ENCODE measurements at places on chromosomes 4 and X.

- peak within 1 kb of the TSS; percentile 2 for H3K27ac ChIP-seq
- no peak for DNase-seq
- no peaks in the 10 kb centered on the region for H3K4me1 ChIP-seq
- H3K36me3 ChIP-seq, result no peaks in the 10 kb centered on the region
- no peaks in the 10 kb centered on the region for H3K27me3 ChIP-seq
- no peak within 1 kb of the TSS for H3K4me3 ChIP-seq
Observed at GRCh38 chr4:41538017-41538733, at the start of gene LIMCH1. TSS of gene LIMCH1 (plus strand) at chr4:41538157. CDS start at chr4:41605996, 67,839 bp downstream.

GRCh38 chrX:10090319-10090718 is 66.5 kb upstream of the CLCN4 start:
- no peak overlapping the region for H3K27ac ChIP-seq
- no peak for DNase-seq
- H3K36me3 ChIP-seq, result no peaks in the 10 kb centered on the region
- H3K27me3 ChIP-seq, result no peaks in the 10 kb centered on the region
- H3K4me1 ChIP-seq, result no peaks in the 10 kb centered on the region

DNA sequence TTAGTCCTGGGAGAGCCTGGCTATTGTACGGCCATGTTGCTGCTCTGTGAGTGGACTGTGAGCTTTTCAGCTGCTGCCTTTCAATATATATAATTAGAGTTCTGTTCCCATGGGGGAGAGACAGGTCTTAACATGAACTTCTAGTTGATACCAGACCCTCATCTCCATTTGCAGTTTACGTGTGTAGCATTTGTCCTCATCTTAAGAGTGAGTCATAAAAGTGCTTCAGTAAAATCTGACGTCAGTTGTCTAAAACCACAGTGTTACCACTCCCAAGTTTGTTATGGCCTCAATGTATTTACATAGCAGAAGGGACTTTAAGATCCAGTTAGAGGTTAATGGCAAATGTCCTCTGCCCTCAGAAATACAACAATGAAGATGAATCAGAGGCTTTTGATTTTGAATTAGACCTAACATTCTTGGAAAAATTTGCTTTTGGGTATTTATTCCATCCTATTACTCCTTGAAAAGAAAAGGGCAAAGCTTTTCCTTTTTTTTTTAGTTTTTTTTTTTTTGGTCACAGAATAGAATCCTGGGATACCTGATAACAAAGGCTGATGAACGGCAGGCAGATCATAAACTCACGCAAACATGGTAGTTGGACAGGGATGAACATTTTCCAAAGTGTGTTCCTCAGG is 38.6 kb downstream of the PHOX2B start:
- no peaks in the 10 kb centered on the region for H3K4me1 ChIP-seq
- no peak for DNase-seq
- no peak overlapping the region for H3K4me3 ChIP-seq
- no peaks in the 10 kb centered on the region for H3K27me3 ChIP-seq

DNA sequence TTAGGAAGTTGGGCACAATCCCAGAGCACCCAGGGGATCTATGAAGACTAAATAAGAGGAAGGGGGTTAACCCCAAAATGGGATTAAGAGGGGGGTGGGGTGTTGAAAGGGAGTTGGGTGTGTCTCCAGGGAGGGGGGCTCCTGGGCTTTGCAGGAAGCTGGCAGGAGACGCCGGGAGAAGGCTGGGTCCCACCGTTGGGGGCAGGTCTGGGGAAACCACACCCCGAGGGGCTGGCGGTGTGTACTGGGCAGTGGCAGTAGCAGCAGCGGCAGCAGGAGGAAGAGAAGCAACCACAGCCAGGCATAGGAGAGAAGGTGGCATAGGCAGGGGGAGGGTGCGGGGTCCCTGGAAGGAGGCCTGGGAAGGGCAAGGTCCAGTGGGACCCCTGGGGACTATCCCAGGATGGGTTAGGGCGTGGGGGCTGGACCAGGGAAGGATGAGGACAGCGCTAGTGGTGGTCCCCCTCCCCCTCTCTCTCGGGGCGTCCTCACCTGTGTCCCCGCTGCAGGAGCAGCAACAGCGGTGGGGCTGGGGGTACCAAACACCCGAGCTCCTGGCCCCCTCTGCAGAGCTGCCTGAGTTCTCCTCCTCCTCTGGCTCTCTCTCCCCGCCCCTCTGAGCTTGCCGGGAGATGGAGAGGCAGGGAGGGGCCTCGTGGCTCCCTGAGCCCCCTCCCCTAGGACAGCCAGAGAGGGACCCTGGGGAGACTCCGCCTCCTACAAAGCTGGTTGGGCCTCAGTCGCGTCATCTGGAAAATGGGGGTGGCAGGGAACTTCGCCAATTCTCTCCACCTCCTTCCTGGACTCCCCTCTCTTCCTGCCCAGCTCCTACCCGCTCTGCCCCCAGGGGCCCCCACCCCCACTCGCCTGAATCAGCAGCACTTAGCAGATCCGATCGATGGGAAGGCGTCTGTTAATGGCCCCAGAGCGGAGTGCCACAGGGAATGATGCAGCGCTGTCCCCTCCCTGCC is at the start of gene KCND1:
KCND1 (minus strand) TSS at position 596 of the 971 bp plus-strand sequence. CDS start 1,573 bp downstream, outside the sequence.
- no peaks in the 10 kb centered on the region for H3K4me1 ChIP-seq
- peak within 1 kb of the TSS; percentile 34 for H3K4me3 ChIP-seq
- no peak for DNase-seq
- peak within 1 kb of the TSS; percentile 12 for H3K27ac ChIP-seq
- no peaks in the 10 kb centered on the region for H3K36me3 ChIP-seq
- no peaks in the 10 kb centered on the region for H3K27me3 ChIP-seq
